ENCODE measurements at places on chromosomes 13 and 19.

DNA sequence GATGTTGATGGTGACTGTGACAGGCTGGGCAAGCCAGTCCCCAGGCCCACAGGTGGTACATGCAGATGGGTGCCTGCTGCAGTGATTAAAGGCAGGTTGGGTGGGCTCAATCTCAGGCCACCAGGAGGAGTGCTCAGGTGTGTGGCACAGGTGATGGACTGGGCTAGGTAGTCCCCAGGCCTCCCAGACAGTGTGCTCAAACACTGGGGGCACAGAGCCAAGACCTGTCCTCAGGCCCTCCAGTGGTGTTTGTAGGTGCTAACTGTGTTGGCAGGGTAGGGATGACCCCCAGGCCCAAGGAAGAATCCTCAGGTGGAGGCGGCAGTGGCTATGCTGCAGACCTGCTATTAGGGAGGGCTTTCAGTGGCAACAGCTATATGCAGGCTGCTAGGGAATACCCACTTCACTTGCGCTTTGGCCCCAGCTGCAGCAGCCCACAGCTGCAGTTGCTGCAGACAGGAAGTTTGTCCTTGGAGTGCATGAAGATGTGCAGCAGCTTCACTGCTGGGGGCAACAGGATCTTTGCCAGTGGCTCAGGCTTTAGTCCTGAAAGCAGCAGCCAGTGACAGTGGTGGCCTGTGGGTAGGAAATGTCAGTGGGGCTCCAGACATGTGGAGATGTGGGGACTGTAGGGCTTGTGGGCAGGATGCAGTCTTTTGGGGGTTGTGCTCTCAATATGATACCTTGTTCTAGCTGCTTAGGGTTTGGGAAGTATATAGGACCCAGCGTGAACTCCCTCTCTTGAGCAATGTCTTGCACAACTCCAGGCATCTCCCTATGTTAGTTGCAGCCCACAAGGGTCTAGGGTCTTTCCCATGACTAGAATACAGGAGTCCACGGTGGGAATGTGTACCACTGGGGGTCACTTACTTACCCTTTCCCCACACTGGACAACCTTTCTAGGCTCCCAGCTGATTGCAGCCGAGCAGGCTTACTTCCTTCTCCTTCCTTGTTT is 54.1 kb upstream of the MLNR start:
- no peak for DNase-seq

DNA sequence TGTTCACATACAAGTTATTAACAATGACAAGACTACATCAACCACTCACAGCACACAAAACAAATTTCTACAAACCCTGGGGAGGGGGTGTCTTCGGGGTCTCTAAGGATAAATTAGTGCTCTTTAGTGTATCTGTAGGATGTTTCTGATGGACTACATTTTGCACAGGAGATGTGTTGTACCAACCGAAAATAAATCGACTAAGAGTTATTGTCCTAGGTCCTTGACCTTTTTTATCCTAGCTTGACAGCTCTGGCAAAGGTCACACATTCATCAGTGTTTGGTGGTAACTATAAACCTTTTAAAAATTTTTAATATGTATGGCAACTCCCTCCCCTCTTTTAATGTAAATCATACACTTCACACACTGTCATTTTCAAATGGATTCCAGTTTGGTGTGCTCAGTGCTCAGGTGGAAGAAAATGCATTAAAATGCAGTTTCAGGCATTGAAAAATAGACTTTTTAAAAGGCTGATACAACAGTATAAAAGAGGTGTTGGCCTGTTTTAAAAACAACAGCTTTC is 7.7 kb downstream of the ZIC5 start:
- no peak for DNase-seq

DNA sequence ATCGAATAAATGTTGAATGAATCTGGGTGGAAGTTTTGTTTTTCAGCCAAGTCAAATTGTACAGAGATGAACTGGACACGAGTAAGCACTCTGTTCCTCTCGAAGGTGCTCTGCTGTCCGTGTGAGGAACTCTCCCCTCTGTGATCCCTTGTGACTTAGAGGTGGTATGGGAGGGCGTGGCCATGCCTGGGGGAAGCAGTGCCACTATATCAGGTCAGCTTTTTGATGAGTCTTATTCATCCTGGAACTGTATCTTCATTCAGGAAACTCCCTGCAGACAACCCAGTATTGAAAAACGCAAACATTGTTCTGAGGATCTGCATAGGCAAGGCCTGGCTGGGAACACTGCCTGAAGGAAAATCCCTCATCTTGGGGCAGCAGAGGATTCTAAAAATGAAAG is 45.7 kb upstream of the FLT1 start:
- DNase-seq: no peak

- no peak for DNase-seq
Measured at GRCh38 chr13:43614063-43614462, 172.7 kb downstream of the ENOX1 start.

- no peak for DNase-seq
Measured at GRCh38 chr13:28705461-28706083, 13.2 kb downstream of the SLC46A3 start.

GRCh38 chr13:62613819-62614218 is 1198.2 kb upstream of the PCDH20 start:
- no peak for DNase-seq

DNA sequence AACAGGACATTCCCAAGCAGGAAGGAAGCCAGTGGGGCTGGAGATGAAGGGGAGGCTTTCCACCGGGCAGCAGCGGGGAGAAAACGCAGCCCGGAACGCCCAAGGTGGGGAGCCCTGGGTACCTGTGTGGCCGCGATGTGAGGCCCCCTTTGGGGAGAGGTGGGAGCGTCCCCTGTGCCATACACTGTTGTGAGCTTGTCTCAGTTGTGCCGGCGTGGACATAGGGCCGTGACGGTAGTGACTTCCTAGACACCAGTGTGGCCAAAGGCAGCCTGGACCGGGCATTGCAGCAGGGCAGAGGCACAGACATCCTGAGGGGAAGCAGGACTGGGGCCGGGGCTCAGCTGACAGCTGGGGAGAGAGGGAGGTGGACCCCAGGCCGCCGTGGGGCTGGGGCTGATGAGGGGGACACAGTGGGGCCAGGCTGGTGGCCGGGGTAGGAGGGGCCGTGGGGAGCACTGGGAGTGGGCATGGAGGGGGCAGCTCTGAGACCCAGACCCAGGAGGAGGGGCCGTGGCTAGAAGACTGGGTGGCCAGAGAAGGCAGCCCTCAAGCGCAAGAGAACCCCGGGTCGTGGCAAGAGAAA is 38.5 kb upstream of the TFDP1 start:
- no peak for DNase-seq

GRCh38 chr19:1491114-1491848 is at the start of gene REEP6:
REEP6 (plus strand) TSS chr19:1491181; CDS start chr19:1491270, 89 bp downstream.
- no peak for DNase-seq

DNA sequence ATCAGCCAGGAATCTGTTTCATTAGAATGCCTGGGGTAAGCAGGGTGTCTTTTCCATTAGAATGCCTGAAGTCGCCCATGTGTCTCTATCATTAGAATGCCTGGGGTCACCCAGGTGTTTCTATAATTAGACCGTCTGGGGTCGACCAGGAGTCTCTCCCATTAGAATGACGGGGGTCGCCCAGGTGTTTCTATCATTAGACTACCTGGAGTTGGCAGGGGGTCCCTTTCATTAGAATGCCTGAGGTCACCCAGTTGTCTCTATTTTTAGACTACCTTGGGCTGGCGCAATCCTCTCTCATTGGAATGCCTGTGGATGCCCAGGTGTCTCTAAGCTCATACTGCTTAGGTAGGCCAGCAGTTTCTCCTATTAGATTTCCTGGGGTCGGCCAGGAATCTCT is 1447.6 kb downstream of the UQCRFS1 start:
- DNase-seq: no peak

DNA sequence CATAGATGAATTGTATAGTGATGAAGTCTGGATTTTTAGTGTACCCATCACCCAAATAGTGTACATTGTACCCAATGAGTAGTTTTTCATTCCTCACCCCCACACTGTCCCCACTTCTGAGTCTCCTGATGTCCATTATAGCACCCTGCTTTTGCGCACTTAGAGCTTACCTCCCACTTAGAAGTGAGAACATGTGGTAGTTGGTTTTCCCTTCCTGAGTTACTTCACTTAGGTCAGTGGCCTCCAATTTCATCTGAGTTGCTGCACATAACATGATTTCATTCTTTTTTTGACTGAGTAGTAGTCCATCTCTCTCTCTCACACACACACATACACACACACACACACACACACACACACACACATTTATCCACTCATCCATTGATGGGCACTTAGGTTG is 43.2 kb upstream of the ALOX5AP start:
- DNase-seq: no peak

DNA sequence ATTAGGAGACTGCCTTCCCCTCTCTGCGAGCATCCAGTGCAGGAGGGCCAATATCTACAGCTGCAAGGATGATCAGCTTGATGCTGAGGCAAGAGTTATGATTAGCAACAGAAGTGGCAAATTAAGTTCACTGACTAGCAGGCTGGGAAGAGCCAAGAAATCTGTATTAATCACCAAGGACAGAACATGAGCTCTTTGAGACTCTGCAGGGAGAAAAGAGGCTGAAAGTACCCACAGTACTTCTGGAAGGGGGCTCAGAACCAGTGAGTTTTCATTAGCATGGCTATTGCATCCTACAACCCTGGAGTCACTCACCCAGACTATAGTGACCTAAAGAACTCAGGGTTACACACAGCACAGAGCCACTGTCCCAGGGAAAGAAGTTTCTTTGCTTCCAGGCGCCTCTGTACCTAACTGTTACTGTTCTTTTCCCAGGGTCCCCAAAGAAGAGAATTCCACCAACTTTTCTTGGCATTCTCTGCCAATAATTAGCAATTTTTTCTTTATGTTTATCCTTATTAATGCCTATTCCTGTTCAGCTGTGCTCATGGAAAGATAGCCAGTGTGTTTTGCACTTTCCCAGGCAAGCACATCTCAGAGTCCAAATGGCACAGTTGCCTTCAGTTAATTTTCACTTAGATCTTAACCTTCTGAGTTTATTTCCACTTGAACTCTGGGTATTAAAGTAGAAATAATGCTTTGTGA is 25.8 kb upstream of the MEDAG start:
- no peak for DNase-seq

- no peak for DNase-seq
Measured at GRCh38 chr13:33303855-33304597, 18.5 kb upstream of the STARD13 start.

- DNase-seq: no peak
Measured at GRCh38 chr13:21405309-21405708, 53.8 kb downstream of the ZDHHC20 start.

DNA sequence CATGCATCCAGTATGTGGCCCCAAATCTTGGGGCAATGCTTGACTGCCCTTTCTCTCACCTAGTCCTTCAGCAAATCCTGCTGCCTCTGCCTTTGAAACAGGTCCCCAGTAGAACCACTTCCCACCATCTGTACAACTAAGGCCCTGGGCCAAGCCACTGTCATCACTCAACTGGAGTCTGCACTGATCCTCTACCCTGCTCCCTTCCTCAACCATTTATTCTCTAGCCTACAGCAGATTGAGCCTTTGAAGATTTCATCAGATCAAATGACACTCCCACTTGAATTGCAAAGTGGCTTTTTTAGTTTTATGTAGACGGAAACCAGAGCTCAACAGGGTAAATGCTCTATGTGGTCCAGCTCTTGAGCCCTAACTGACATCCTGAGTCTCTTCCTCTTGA is 43.5 kb downstream of the ATP8A2 start:
- DNase-seq: no peak

GRCh38 chr13:42354241-42355091 is 82.5 kb downstream of the AKAP11 start:
- peak; percentile 62 for DNase-seq

DNA sequence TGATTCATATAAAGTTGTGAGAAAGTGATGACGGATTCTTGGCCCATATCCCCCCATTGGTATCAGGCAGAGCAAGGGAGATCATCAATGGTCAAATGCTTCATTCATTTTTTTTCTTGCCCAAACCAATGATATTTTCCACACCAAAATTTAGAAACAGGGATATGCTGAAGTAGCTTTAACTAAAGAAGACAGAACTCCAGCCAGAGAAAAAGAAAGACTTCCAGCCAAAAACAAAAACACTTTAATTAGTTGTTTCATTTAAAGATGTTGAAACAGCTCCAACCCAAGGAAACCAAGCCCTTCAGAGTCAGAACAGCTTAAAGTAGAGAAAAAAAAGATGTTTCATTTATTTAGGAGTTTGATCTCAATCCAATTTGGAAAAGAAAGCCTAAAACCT is 358.9 kb upstream of the NBEA start:
- no peak for DNase-seq

DNA sequence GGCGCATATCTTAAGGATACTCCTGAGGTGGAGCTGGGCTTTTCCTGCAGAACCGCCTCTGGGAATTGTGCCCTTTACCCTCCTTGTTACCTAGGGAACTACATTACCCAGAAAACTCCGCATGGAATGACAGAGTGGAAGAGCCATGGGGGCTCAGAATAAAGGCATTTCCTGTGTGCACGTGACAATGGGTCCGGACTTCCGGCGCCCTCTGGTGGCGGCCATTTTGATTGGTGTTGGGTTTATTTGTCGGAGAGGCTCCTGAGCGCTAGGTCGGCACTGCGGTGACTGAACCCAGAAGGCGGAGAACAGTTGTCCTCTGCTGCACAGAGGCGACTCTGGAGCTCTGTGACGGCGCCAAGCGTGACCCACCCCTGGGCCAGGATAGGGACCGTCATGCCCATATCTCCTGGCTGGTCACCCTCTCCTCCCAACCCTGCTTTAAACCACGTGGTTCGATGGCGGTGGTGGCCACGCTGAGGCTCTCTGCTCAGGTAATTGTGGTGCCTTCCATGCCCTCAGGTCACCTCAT is at the start of gene ZNF587B:
Gene ZNF587B (plus strand): TSS at position 229 of the 532 bp plus-strand sequence. CDS start 230 bp downstream, at position 459.
- DNase-seq: no peak

GRCh38 chr13:42548731-42549551 is 25.0 kb upstream of the TNFSF11 start:
- DNase-seq: no peak

DNA sequence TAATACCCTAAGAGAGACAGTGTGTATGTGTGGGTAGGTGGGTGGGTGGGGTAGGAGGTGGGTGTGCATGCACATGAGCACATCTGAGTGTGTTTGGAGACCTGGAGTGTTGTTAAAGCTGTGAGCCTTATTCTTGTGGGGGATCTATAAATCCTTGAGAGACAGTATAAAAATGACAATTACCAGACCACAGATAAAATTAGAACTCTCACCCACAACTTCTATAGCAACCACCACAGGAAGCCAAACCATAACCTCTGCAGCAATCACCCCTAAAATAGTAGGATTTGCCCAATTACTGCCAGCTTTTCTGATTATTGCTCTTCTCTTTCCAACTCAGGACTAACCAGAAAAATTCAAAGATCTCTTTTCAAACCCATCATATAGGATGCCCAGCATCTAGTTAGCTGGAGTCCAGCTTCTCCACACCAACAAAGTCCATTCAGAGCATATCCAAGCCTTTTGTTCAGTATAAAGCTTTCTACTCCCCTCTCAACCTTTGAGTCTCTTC is 93.4 kb upstream of the SLITRK1 start:
- no peak for DNase-seq

All from stimulated activated naive CD8-positive, alpha-beta T cell treated with anti-CD3 and anti-CD28 coated beads, Interleukin-15, amount 100 ng/mL, for 72 hours (primary cell).